ENCODE measurements at places on chromosomes 7 and 10.

GRCh38 chr10:59265141-59265540 lies 88.7 kb downstream of the PHYHIPL start:
- DNase-seq, result no peak

GRCh38 chr10:66144016-66144415 lies 781.8 kb upstream of the LRRTM3 start:
- no peak for DNase-seq

- no peak for DNase-seq
These were observed 1.2 kb downstream of the AGAP3 start for GRCh38 chr7:151087245-151088018.

DNA sequence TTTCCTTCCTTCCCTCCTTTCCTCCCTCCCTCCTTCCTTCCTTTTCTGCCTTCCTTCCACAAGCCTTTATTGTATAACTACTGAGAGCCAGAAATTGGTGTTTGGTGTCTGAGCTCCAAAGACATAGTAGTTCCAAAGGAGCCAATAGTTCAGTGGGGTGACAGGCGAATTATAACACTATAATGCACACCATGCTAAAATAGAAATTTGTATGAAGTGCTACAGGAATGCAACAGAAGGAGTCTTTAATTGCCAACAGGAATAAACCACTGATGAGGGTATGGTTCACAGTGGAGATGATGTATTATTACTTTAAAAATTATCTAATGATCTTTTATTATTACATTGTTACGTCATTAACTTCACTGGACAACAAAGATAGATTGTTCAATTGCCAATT lies 158.8 kb upstream of the SP8 start:
- DNase-seq, result no peak

DNA sequence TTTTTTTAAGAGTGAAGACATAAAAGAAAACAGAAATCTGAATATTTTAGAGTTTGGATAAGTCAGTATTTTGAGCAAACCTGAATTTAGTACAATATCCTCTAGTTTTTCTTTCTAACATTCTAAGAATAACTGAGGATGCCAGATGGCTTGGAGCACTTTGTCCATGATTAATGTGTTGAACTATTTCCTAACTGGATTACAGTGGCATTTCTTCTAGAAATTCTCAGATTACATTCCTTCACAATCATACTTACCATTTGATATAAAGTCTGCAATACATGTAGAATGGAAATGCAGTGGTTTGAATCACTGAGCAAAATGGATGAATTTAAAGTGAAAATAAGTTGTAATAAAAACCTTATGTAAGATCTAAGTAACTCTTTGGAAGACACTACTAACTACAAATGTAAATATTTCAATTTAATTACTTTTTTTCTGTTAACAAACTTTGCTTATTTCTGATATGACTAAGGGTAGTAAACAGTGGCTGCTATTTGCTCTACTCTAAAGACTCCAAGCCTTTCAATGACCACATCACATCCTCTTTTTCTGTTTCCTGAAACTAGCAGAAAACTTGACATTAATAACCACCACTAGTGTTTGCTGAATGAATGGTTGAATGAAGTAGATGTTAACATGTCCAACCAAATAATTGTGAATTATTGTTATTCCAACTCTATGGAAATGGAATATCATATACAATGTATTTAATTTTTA lies 102.8 kb downstream of the PRKG1 start:
- no peak for DNase-seq

DNA sequence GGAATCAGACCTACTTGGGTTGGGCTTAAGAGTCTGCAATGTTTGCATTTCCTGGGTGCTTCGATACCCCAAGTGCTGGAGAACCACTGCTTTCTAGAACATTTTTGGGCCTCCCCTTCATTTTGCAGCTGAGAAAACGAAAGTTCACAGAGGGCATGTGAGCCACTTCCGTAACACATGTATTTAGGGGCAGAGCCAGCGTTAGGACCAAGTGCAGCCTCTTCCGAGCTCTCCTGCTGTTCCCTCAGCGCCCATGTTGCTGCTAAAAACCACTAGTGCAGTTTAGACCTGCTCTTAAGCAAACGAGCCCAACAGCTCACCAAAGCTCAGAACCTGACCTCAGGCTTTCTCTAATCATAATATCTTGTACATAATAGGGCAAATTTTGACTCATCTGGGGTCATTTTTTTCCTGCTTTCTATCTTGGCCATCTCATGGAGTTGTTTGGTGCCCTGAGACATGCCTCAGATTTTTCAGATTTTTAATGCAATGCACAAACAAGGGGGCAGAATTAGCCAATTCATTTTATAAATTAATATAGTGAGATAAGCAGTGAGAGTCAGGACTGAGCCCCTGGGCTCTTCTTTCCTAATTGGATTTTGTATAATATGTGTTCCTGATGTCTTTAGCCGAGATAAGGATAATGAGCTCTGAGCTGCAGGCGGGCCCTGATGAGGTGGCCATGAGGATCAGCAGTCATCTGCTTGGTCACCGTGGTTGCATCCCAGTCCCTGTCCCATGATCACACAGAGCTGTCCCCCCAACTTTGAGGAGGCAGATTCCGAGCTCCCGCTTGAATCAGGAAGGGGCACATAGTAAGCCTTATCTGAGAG lies 12.9 kb downstream of the BAG3 start:
- no peak for DNase-seq

DNA sequence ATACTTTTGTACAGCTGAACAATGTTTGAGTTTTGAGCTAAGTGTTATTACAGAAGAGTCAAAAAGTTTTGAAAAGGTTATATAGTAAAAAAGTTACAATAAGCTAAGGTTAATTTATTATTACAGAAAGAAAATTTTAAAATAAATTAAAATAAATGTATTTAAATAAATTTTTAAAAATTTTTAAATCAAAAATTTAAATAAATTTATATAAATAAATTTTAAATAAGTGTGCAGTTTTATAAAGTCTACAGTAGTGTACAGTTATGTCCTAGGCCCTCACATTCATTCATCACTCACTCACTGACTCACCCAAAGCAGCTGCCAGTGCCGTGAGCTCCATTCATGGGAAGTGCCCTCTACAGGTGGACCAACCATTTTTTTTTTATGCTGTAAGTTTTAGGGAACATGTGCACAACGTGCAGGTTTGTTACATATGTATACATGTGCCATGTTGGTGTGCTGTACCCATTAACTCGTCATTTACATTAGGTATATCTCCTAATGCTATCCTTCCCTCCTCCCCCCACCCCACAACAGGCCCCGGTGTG lies 462.9 kb upstream of the ZMIZ1 start:
- no peak for DNase-seq

DNA sequence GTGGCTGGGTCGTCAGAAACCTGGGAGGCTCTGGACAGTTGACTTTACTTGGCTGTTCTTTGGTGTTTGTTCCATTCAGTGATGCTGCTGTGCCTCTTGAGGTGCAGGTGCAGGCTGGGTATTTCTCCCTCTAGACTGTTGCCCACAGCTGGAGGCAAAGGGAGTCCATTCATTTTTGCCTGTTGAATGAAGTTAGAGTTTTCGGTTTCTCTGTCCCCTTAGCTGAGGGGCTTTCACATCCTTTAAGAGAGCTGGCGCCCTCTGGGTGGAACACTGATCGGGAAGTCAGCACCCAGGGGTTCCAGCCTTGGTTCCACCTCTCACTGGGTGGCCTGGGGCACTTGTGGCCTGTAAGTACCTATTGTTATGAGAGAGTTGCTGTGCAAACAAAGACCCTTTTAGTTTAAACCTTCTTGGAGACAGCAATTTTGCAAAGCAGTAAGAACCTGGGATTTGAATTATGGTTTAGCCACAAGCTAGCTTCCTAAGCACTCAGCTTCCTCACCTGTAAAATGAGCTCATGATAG lies 67.2 kb downstream of the GRK5 start:
- no peak for DNase-seq

- no peak for DNase-seq
These were observed 89.5 kb downstream of the ZNF92 start for GRCh38 chr7:65463184-65463583.

GRCh38 chr7:39541511-39541910 lies 24.7 kb upstream of the YAE1 start:
- no peak for DNase-seq

Measured in activated T-helper 1 cell treated with anti-CD3 and anti-CD28 coated beads, Interleukin-2, amount 50 U/mL, for 16 hours (primary cell).